ENCODE measurements at places on chromosomes 7 and 10. TPM values are rescaled to one million over a fixed set of nuclear protein-coding genes. Genes with fewer than 3 reads are reported as not detected.

CCL24 gene
- not detected for total RNA-seq

ORAI2 gene
- total RNA-seq: 4.3 TPM

ANXA8 gene
- 0.94 TPM for total RNA-seq

ARMC3 gene
- not detected for total RNA-seq

PDSS1 gene
- total RNA-seq: 7.4 TPM

ZNF853 gene
- total RNA-seq: 18.8 TPM

PODXL gene
- total RNA-seq: 61.6 TPM

SFTPD gene
- total RNA-seq: 0.36 TPM

MYL10 gene
- not detected for total RNA-seq

TRIM74 gene
- 0.53 TPM for total RNA-seq

ARMH3 gene
- 59.5 TPM for total RNA-seq

DLG5 gene
- total RNA-seq: 11.9 TPM

GSDME gene
- total RNA-seq: 9.9 TPM

RBM28 gene
- total RNA-seq: 21.6 TPM

CYP3A4 gene
- total RNA-seq: not detected

MMP21 gene
- total RNA-seq: 1.4 TPM

NUTM2E gene
- 0.59 TPM for total RNA-seq

MYL7 gene
- total RNA-seq: 14,937 TPM
